Hair follicular keratinocyte (primary cell): ENCODE measurements at places on chromosomes 13 and 19. TPM values are rescaled to one million over a fixed set of nuclear protein-coding genes. Genes with fewer than 3 reads are reported as not detected.

The LRRC63 gene
- total RNA-seq, result not detected in 2 replicates

The LRRC8E gene
- total RNA-seq, result 7.6 and 9.9 TPM in 2 replicates

The KIR2DL1 gene
- total RNA-seq, result not detected in 2 replicates

The AMH gene
- total RNA-seq, result 0.16 and 1.3 TPM in 2 replicates

The DACT3 gene
- total RNA-seq, result 0.23 and 0.27 TPM in 2 replicates

The SPART gene
- total RNA-seq, result 21.1 and 24.3 TPM in 2 replicates

The PCDH9 gene
- 0.08 and 0.19 TPM in 2 replicates for total RNA-seq
